HFFc6 (cell line): ENCODE measurements at places on chromosomes 11 and 22.

DNA sequence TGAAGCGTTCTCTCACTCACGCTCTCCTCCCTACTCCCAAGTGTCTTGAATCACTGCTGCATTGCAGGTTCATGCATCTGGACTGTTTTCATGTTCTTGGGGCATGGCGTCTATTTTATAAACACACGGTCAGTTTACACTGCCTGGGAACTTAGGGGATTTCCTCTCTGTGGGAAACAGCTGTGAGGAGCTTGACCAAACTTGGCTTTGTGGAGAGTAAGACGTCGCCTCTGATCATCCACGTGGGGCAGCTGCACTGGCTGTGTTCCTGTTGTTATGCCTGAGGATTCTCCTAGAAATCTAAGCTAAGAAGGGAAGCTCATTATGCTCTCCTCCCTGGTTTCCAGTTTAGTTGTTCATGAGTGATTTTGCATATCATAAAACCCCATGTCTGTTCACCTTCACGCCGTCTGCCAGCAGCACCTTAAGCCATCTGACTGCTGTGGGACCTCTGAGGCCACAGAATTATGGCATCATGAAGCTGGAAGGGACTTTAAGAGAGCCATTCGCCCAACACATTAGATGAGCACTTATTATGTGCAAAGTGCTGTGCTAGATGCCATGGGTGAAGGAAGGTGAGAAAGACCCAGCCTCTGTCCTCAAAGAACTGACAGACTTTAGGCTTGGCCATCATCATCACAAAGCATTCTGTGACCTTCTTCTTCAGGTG, 38.8 kb upstream of the POU2AF1 start:
- no peak for DNase-seq

- DNase-seq = no peak
Observed at GRCh38 chr11:39617971-39618370, 1841.5 kb downstream of the LRRC4C start.

- DNase-seq = no peak
Observed at GRCh38 chr11:104095791-104096190, 59.4 kb downstream of the DDI1 start.

- DNase-seq = no peak
Observed at GRCh38 chr11:85784480-85785265, 26.3 kb downstream of the SYTL2 start.

- DNase-seq = no peak
Observed at GRCh38 chr22:22815397-22816170, 72.0 kb upstream of the IGLL5 start.

DNA sequence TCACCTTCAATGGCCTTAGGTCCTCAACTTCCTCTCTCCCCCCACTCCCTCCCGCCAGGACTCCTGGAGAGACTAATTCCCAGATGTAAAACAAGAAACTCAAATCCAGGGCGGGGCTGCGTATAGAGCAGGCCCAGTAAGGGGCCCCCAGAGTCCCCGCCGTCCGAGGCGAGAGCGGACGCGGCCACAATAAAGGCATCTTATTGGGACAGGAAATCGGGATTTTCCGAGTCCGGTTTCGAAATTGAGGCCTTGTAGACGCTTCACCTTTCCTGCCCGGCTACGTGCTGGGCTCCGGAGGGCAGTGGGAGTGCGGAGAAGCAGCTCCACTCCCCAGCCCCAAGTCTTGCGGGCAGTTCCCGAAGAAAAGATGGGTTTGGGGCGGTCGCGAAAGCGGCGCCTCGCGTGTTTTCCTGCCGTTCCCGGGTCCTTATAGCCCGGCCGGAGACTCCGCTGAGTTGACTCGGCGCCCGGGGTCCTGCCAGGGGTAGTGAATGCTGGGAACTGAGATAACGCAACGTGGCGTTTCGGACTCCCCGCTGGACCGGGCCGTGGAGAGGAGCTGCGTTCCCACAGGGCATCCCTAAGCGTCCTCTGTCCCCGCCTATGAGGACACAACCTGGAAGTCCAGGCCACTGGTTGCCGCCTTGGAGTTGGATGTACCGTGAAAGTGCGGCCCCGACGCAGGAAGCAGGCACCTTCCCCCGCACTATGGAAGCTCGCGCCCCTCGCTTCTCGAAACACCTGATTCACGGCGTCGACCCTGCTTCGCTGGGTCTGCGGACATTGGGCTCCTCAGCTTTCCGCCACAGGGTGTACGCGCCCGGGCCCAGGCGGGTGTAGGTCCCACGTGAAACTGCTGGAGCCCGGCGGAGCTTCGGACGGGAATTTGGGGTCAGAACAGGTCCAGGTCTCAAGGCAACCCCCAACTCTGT, 4.8 kb upstream of the CHRM1 start:
- no peak for DNase-seq

- peak; percentile 91 for DNase-seq
Observed at GRCh38 chr22:45246060-45246985, 5.6 kb upstream of the KIAA0930 start.

GRCh38 chr22:46482056-46482675, 55.3 kb downstream of the CELSR1 start:
- no peak for DNase-seq

DNA sequence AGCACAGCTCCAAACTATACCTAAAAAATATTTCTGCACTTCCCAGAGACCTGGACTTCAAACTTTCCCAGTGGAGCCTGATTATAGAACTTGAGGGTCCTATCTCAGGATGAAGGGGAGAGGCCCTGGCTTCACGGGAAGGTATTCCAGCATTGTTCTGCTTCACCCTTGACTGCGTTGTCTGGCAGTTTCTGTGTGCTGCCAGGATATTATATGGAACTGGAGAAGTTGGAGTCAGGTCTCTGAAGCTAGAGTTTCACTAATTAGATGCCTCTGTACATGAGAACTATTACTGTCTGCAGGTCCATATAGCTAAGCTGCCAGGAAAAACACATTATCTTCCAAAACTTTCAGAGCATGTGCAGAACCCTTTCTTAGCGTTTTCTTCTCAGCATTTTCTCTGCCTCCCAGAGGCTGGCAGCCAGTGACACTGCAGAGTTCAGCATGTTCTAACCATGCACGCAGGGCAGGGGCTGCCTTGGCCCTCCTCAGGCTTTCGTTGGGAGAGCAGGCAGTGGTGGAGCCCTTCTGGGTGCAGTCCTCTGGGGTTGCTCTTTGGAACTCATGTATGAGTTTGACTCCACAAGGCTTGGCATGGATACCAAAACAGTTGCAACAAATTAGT, 99.3 kb downstream of the CWC15 start:
- DNase-seq = no peak

DNA sequence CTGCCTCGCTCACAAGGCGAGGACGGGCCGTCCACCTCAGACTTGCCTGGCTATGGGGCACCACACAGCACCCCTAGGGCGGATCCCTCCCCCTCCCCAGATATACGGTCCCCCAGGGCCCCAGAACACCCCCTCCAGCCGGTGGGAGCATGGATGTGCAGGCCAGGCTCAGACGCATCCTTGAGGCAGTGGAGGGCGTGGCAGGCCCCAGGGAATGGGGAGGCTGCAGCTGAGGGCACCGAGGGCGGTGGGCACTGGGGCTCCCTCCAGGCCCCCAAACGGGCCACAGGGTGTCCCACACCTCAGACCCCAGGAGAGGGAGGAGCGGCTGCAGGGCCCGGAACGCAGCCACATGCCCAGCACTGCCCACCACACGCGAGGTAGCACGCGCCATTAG, 12.1 kb downstream of the TTLL8 start:
- no peak for DNase-seq

- no peak for DNase-seq
Observed at GRCh38 chr11:30314625-30315024, 8.3 kb upstream of the ARL14EP start.

DNA sequence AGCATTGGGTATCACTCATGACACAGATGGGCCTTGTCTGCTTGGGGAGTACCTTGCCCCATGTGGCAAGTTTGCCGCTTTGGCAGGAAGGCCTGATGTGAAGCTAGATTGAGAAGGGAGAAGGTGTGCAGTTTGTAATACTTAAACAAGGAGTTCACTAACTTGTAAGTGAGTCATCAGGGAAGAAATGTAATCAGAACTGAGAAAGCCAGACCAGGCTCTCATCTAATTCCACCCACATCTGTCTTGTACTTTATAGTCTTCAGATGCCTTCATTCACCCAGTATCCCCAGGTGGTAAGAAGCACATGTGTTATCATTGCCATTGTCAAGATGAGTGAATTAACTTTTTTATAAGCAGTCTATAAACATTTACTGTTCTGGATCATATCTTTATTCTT, 116.0 kb upstream of the DDI1 start:
- peak; percentile 23 for DNase-seq

DNA sequence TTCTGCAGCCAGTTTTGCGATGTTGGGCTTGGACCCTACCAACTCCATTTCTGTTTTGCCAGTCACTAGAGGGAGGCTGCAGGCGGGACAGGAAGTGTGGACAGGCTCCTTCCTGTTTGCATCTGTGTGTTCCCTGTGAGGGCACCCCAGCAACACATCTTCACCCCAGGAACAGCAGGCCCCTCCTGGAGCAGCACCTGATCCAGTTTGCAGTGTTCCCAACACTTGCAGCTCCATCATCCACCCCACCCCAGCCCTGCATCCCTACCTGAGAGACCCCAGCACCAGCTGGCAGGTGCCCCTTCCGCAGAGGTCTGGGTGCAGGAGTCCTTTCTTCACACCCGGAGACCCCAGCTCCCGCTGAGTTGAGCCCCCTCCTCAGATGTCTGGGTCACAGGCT, 7.4 kb upstream of the VSIG10L2 start:
- no peak for DNase-seq

GRCh38 chr22:35582861-35583670, 34.1 kb downstream of the MB start:
- DNase-seq = no peak

- DNase-seq = no peak
Observed at GRCh38 chr11:56160217-56160616, at the start of gene OR8K5. OR8K5 (minus strand) TSS chr11:56160317; CDS start chr11:56160317, 0 bp downstream.

GRCh38 chr11:70095541-70096252, 17.6 kb downstream of the ANO1 start:
- DNase-seq = peak; percentile 59

DNA sequence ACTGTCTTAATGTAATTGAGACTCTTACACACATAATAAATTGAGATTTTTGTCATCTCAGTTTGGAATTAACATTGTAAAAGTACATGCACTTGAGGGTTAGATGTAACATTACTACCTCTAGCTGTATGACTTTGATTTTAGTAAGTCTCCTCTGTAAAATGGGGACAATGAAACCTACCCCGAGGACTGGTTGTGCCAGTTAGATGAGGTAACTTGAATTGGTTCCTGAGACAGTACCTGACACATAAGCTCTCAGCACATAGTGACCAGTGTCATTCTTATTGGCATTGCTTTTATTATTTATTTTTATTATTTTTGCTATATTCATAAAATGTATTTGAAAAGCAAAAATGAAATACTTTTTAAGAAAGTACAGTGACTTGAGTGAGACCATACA, 114.8 kb downstream of the TEAD1 start:
- DNase-seq = no peak

DNA sequence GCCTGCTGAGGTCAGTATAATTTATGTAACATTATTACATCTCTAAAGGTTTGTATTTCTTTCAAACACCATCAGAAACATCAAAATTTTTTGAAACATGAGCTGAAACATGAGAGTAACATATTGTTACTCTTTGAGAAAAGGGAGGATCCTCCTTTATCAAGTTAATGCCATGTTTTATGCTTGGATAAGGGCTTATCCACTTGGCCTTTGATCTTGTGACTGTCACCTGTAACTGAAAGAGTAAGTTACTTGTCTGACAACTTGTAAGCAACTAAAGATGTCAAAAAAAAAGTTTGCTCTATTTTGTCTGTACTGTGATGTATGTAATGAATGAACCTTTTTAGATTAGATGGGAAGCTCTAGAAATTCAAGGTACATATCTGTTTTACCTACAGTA, 59.6 kb downstream of the FAR1 start:
- DNase-seq = no peak

GRCh38 chr22:49326558-49326957, 501.1 kb downstream of the BRD1 start:
- no peak for DNase-seq

GRCh38 chr11:83922318-83922717, 636.2 kb upstream of the CCDC90B start:
- no peak for DNase-seq

- no peak for DNase-seq
Observed at GRCh38 chr22:17955590-17956379, 68.6 kb downstream of the MICAL3 start.

- no peak for DNase-seq
Observed at GRCh38 chr11:76271068-76271467, 64.8 kb upstream of the WNT11 start.

- DNase-seq = peak; percentile 4
Observed at GRCh38 chr11:22304337-22304961, 33.7 kb upstream of the SLC17A6 start.

DNA sequence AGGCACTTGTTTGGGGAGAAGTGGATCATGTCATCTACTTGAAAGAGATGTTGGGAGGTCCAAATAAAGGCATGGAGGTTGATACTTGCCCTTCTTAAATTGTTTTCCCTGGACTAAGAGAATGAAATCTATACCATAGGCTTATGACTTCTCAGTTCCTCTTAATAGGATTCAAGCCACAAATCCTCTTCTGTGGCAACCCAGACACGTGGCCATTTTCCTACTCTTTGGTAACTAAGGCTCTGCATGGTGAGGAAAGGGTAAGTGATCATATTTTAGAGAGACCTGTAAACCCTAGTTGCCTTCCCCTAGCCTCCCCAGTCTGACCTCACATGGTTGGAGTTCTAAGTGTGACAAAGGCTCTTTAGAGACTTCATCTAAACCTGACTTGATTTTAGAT, 72.9 kb upstream of the CD44 start:
- DNase-seq = no peak

GRCh38 chr11:13228572-13228971, 49.0 kb upstream of the BMAL1 start:
- no peak for DNase-seq

- no peak for DNase-seq
Observed at GRCh38 chr22:17348464-17349103, 20.7 kb upstream of the CECR2 start.

DNA sequence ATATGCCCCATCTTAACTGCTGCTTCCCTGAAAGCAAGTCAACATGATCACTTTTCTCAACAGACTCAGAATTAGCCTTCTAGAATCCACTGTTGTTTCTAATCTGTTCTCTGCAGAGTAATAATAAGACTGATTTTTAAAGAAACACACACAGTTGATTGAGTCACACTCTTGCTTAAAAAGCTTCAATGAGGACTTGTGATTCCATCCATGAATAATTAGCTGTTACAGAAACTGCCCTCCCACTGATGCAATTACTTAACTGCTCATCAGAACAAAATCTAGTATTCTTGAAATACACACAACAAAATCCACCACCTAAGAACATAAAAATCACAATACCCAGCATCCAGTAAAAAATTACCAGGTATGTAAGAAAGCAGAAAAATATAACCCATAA, 100.5 kb upstream of the TIMP3 start:
- no peak for DNase-seq
